Activated CD4-positive, alpha-beta T cell treated with anti-CD3 and anti-CD28 coated beads, Interleukin-2, amount 50 U/mL, for 1 hour (primary cell): ENCODE measurements at places on chromosomes 4 and X.

GRCh38 chr4:118835571-118836300 is at the start of gene SEC24D:
Gene SEC24D (minus strand): TSS chr4:118836126. CDS start chr4:118833696, 2,430 bp downstream.
- DNase-seq: peak; percentile 75

GRCh38 chrX:32877592-32877991 is 333.8 kb downstream of the DMD start:
- DNase-seq: no peak

DNA sequence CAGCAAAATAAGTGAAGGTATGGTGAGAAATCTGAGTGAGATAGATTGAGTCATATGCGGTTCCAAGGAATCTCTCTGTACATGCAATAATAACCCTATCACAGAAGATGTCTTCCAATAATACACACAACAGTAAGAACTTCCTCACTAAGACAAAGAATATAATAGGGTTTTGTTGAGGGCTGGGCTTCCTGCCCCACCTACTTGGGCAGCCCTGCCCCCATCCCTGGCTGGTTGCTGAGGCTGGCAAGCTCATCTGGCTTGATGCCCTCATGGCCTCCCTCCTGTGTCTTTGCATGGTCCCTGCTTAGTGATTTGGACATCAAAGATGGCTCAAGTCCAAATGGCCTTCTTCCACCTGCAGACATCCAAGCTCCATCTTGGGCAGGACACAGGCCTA is 2.7 kb downstream of the GEMIN8 start:
- no peak for DNase-seq

- DNase-seq: no peak
These were observed 166.7 kb downstream of the ANTXR2 start for GRCh38 chr4:79906303-79906702.

DNA sequence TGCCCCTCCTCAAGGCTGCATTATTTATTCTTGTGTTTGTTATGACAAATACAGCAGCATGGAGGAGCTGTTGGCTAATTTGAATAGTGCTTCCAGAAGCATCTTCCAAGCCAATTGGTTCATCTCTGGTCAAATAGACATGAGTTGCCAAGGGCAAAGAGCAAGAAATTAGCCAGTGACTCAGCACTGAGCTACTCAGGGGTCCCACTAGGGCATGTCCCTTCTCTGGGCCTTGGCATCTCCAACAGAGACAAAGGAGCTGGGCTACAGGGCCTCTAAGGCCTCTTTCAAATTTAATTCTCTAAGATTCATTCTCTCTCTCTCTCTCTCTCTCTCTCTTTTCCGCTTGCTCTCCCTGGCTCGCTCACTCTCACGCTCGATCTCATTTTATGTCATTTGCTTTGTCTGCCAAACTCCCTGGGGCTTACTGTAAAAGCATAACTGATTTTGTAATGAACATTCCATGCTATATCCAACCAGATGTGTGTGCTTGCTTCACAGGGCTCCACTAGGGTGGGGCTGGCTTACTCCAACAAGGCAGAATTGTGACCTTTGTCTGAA is 86.7 kb upstream of the MAGEA4 start:
- no peak for DNase-seq
